Osteocyte (in vitro differentiated cells): ENCODE measurements at places on chromosomes 16 and 17.
A peak's percentile ranks its signal among the peaks of the same experiment; 100 is the strongest.

GRCh38 chr16:29729116-29729521 is 16.7 kb downstream of the C16orf54 start:
- no peak overlapping the region for H3K4me3 ChIP-seq
- H3K36me3 ChIP-seq, result no peaks in the 10 kb centered on the region

GRCh38 chr17:58136669-58137279 is 11.4 kb upstream of the OR4D1 start:
- H3K27ac ChIP-seq, result no peak overlapping the region
- no peaks in the 10 kb centered on the region for H3K4me1 ChIP-seq
- DNase-seq, result no peak
- no peak overlapping the region for H3K4me3 ChIP-seq
- peaks cover 58% of the 10 kb centered on the region for H3K27me3 ChIP-seq
- no peaks in the 10 kb centered on the region for H3K36me3 ChIP-seq

DNA sequence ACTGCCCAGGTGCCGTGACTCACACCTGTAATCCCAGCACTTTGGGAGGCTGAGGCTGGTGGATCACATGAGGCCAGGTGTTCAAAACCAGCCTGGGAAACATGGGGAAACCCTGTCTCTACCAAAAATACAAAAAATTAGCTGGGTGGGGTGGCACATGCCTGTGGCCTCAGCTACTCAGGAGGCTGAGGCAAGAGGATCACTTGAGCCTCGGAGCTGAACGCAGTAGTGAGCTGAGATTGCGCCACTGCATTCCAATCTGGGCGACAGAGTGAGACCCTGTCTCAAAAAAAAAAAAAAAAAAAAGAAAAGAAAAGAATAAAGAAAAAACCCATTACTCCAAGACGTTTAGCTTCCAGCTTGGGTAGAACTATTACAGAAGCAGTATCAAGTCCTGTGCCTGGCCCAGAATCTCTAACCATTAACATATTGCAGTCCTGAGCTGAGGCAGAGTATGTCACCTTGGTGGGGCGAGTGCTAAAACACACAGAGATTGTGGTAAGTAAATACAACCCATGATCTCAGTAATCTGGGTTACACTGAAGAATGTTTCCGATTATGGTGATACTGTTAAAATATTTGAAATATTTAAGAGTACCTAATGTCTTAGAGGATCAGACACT is 23.2 kb upstream of the CFAP20 start:
- no peak overlapping the region for H3K4me3 ChIP-seq
- H3K4me1 ChIP-seq, result no peaks in the 10 kb centered on the region

DNA sequence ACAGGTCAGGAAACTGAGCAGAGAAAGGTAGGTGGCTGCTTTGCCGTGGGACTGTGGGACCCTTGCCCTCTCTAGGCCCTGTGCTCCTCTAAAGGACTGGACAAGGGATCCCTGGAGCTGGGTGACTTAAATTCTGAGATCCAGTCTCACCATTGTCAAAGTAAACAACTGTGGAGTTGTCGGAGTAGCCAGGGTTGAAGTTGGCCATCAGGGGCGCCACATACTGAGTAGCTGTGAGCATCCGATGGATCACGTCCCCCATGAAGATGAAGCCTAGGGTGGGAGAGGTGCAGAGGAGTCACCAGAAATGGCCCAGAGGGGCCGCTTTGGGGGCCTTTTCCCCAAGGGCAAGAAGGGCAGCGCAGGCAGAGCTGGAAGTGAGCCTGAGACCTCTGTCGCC is 43.5 kb downstream of the PLXDC1 start:
- H3K27ac ChIP-seq, result no peak overlapping the region
- H3K36me3 ChIP-seq, result peaks cover 2% of the 10 kb centered on the region
- no peak overlapping the region for H3K4me3 ChIP-seq
- DNase-seq, result no peak

DNA sequence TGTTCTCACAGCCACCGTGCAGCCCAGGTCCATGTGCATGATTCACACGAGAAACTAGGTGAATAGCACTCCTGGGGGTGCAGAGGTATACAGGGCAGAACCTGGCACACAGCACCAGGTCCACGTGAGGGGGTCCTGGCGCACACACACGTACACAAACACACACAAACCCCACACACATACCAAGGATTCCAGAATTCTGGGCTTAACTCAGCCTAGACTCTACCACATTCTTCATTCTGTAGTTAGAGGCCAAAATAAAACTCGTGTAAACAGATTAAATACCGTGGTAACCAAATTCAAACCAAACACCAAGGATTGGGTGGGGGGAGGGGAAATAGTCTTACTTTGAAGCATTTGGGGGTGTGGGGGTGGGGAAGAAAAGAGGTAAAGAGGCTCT is 58.5 kb downstream of the XYLT1 start:
- no peak for DNase-seq
- H3K4me1 ChIP-seq, result peaks cover 25% of the 10 kb centered on the region
- no peaks in the 10 kb centered on the region for H3K27me3 ChIP-seq
- H3K4me3 ChIP-seq, result no peak overlapping the region

- H3K4me1 ChIP-seq, result peaks cover 15% of the 10 kb centered on the region
- no peaks in the 10 kb centered on the region for H3K27me3 ChIP-seq
- H3K27ac ChIP-seq, result no peak overlapping the region
- H3K4me3 ChIP-seq, result no peak overlapping the region
- no peaks in the 10 kb centered on the region for H3K36me3 ChIP-seq
Measured at GRCh38 chr16:67177743-67178699, 5.7 kb downstream of the MATCAP1 start.

DNA sequence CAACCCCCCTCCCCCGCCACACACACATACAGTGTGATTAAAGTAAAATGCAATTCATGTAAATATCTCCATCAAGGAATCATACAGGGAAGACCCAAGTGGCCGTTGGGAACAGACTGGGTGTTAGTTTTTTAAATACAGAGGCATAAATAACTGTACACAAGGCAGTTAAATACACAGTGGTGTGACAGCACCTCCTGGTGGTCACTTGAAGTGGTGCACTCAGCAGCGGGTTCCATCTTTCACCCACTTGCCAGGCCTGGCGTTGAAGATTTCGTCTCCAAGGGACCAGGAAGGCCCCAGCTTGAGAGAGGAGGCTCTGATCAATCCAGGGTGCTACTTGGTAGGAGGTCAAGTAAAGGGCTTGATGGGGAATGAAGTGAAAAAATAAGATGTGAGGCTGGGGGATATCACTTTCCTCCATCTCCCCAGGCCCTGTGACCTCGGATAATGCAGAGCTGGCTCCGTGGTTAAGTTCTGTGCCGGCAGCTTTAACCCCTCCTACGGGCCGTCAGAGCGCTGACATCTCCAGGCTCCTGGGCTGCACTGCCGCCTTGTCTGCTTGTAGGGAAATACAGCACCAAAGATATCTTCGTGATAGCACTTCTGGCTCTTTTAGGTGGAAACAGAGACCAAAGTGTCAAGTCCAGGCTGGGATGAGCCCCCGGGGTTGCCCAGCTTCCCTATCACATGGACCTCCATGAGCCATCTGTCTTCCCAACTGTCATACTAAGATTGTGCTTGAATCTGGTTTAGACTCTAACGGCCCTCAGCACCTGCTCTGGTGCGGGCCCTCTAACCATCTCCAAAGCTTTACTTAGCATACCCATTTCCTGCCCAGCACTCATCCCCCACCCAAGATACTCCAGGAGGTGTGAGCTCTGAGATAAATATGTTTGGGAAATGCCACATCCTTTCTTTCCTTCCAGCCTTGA is 20.7 kb downstream of the LGALS9 start:
- peaks cover 2% of the 10 kb centered on the region for H3K36me3 ChIP-seq
- peaks cover 3% of the 10 kb centered on the region for H3K4me1 ChIP-seq
- H3K4me3 ChIP-seq, result no peak overlapping the region
- H3K27me3 ChIP-seq, result peaks cover 8% of the 10 kb centered on the region
- no peak overlapping the region for H3K27ac ChIP-seq

GRCh38 chr16:10617662-10618420 is 37.4 kb upstream of the EMP2 start:
- H3K4me1 ChIP-seq, result peaks cover 3% of the 10 kb centered on the region
- no peak for DNase-seq
- peaks cover 19% of the 10 kb centered on the region for H3K27me3 ChIP-seq
- no peak overlapping the region for H3K4me3 ChIP-seq
- H3K27ac ChIP-seq, result no peak overlapping the region

- H3K36me3 ChIP-seq, result peaks cover 15% of the 10 kb centered on the region
- no peaks in the 10 kb centered on the region for H3K27me3 ChIP-seq
- peaks cover 22% of the 10 kb centered on the region for H3K4me1 ChIP-seq
- DNase-seq, result no peak
Measured at GRCh38 chr17:63335831-63336230, 110.3 kb downstream of the CYB561 start.

- no peak for DNase-seq
- no peak overlapping the region for H3K4me3 ChIP-seq
- no peak overlapping the region for H3K27ac ChIP-seq
- H3K36me3 ChIP-seq, result peaks cover 14% of the 10 kb centered on the region
Measured at GRCh38 chr16:595942-596735, 6.3 kb downstream of the RAB40C start.

GRCh38 chr17:42274253-42274542 is 2.0 kb downstream of the STAT5B start:
- no peak overlapping the region for H3K27ac ChIP-seq
- no peaks in the 10 kb centered on the region for H3K36me3 ChIP-seq
- peak overlapping the region; percentile 91 for H3K4me3 ChIP-seq
- H3K27me3 ChIP-seq, result no peaks in the 10 kb centered on the region

GRCh38 chr16:5756969-5757368 is 659.4 kb upstream of the EEF2KMT start:
- no peaks in the 10 kb centered on the region for H3K4me1 ChIP-seq
- no peak overlapping the region for H3K4me3 ChIP-seq
- no peak for DNase-seq
- H3K36me3 ChIP-seq, result no peaks in the 10 kb centered on the region

DNA sequence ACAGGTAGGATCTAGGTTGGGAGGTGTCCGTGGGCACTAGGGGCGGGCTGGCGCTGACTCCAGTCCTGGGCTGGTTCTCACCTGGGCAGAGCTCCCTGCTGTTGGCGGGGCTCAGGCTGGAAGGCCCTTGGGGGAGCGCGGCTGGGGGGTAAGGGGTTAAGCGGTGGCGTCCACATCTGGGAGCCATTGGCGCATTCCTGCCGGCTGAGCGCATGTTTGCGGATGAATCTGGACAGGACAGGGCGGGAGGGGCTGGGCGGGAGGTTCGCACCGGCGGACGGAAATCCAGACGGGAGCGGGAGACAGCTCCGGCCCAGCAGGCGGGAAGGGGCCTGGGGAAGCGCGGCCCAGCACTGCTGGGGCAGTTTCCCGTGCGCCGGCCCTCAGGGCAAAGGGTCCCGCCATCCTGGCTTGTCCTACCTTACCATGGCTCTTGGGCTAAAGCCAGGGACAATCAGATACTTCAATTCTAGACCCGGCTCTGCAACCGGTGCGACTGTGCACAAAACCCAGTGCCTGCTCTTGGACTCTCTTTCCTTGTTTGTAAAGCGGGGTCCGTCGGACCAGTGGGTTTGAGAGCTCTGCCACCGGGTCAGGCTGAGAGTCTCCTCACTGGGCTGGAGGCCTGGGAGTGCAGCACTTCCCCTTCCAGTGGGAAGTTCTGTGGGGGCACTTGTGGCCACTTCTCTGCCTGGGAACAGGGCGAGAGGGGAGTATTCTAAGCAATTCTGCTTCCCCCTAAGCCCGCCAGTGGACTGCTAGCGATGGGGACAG is 7.8 kb downstream of the RARA start:
- DNase-seq, result no peak
- H3K4me3 ChIP-seq, result peak overlapping the region; percentile 97
- H3K27me3 ChIP-seq, result no peaks in the 10 kb centered on the region
- H3K4me1 ChIP-seq, result peaks cover 67% of the 10 kb centered on the region
- H3K27ac ChIP-seq, result peak overlapping the region; percentile 95
- H3K36me3 ChIP-seq, result no peaks in the 10 kb centered on the region

- no peak overlapping the region for H3K4me3 ChIP-seq
- no peak overlapping the region for H3K27ac ChIP-seq
- DNase-seq, result no peak
- peaks cover 4% of the 10 kb centered on the region for H3K27me3 ChIP-seq
Measured at GRCh38 chr16:85426806-85427205, 186.3 kb upstream of the GSE1 start.

DNA sequence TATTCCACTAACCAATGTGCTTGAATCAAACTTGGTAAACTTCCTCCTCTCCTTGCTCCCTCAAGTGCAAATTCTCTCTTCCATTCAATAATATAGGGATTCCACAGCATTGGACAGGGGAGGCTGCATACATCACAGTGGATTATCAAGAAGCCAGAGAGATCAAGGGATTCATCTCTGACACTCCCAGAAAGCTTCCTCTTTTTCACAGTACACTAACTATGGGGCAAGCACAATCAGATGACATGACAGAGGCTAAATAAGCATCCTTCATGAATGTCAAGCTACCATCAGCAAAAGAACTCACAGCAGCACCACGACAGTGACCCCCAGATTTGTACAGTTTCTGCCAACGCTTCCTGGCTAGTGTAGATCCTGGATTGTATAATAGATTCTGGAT is 178.4 kb upstream of the C17orf78 start:
- no peak overlapping the region for H3K4me3 ChIP-seq
- no peaks in the 10 kb centered on the region for H3K4me1 ChIP-seq
- DNase-seq, result no peak
- no peak overlapping the region for H3K27ac ChIP-seq
- H3K36me3 ChIP-seq, result peaks cover 18% of the 10 kb centered on the region

DNA sequence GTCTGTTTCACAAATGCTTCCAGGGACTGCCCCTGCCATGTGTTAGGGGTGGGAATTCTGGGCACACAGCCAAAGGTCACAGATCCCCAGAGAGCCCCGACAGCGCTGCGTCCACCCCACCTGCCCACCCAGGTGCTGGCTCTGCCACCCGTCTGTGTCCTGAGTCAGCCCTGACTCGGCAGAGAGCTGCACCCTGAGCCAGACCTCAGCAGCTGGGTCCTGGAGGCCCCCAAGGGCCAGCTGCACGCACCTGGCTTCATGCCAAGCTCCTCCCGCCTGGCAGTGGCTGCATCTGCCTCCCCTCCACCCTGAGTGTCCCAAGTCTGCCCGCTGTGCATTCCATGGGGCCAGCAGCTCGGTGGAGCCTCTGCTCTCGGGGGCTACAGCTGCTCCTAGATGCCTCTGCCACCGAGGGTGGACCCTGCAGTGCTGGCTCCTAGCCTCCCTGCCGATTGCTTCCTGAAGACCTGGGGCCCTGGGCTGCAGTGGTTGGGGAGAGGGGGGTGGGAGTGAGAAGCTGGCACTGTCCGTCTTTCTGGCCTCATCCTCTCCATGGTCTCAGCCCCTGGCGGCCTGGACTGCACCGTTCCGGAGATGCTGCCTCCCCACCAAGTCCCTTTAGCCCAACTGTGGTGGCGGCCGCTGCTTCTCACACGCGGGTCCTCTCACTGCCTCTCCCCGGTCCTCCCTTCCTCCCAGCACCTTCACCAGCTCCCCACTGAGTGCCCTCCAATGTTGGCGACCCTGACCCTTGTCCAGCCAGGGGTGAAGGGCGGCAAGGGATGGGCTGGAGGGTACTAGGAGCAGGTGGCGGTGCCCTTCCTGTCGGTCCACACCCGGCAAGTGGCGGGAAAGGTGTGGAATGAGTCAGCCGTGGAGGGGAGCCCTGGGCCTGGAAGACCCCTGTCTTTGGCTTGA is 3.0 kb downstream of the SECTM1 start:
- H3K4me3 ChIP-seq, result peak overlapping the region; percentile 40
- H3K4me1 ChIP-seq, result peaks cover 49% of the 10 kb centered on the region
- H3K27ac ChIP-seq, result no peak overlapping the region

- H3K27me3 ChIP-seq, result no peaks in the 10 kb centered on the region
- no peak overlapping the region for H3K27ac ChIP-seq
- DNase-seq, result no peak
- peaks cover 8% of the 10 kb centered on the region for H3K36me3 ChIP-seq
- no peaks in the 10 kb centered on the region for H3K4me1 ChIP-seq
Measured at GRCh38 chr16:29694384-29695195, 15.6 kb downstream of the QPRT start.

GRCh38 chr16:57003439-57004386 is 14.4 kb downstream of the NLRC5 start:
- H3K27me3 ChIP-seq, result no peaks in the 10 kb centered on the region
- no peak overlapping the region for H3K27ac ChIP-seq
- peaks cover 19% of the 10 kb centered on the region for H3K4me1 ChIP-seq
- no peak for DNase-seq
